ENCODE measurements at places on chromosomes 2 and 18.

GRCh38 chr2:64751286-64752260 lies 97.9 kb upstream of the SERTAD2 start:
- DNase-seq: peak; percentile 55

GRCh38 chr2:165456027-165456426 lies 13.5 kb upstream of the CSRNP3 start:
- DNase-seq: no peak

DNA sequence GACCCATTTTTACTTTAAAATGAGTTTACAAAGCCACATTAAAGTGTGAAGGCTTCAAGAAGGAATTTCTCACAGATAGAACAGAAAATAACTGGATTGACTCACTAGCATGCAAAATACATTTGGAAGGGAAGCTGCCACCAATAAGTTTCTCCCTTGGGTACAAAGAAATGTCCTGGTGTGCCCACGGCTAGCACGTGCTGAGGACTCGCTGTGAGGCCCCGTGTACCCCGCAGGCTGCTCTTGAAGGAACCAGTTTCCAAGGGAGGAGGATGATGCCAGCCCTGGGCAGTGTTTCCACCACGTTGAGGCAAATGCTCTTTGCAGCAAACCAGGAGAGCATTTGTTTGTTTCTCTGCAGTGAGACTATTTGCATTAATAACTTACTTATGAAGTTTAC lies 207.3 kb downstream of the SH3RF3 start:
- DNase-seq: no peak

GRCh38 chr2:15096873-15097272 lies 464.3 kb downstream of the NBAS start:
- DNase-seq: no peak

DNA sequence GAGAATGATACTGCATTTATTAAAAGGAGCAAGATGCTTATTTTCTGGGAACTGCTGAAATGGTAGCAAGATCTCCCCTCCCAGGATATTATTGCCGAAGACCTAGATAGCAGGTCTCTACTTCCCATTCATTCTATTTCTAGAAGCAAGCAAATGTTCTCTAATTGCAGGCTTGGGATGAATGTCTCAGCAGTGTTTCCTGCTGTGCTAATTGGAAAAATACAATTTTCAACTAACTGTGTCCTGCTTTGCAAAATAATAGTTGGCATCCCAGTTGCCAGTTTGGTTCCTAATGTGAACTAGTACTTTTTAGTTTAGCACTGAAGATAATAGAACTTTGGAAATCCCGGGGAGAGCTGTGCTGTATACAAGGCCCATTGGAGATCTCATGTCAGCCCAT lies 26.1 kb downstream of the SLC20A1 start:
- DNase-seq: no peak

DNA sequence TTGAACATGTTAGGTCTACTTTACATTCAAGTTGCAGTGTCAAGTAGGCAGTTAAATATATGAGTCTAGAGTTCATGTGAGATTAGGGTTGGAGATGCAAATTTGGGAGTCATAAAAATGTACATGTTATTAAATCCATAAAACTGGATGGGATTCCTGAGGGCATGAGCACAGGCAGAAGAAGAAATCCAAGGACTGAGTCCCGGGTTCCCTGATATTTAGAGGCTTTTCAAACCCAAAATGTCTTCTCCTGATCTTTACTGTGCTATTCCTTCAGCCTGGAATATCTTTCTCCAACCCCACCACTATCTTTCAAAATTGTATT lies 23.3 kb upstream of the EXOC6B start:
- DNase-seq: peak; percentile 32

- DNase-seq: no peak
These were observed 61.8 kb downstream of the EFEMP1 start for GRCh38 chr2:55861733-55862132.

GRCh38 chr18:32507093-32507492 lies 36.4 kb upstream of the GAREM1 start:
- no peak for DNase-seq

GRCh38 chr2:9694661-9695234 lies 64.0 kb upstream of the YWHAQ start:
- DNase-seq: no peak

DNA sequence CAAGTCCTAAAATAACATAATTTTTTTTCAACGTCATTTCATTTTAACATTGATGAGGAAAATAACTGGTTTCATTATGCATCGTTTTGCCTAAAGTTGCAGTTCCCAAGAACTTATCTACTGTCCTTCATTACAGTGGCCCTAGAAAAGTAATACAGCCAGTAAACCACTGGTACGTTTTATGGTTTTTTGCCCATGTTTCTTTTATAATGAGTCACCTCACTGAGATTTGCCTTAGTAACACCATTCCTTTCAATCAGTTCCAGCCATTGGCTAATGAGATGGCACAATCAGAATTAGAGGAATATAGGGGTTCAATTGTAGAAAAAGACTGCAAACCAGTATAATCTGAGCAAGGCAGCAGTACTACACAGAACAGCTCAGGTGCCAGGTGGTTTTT lies 422.6 kb upstream of the LYPD1 start:
- DNase-seq: no peak

DNA sequence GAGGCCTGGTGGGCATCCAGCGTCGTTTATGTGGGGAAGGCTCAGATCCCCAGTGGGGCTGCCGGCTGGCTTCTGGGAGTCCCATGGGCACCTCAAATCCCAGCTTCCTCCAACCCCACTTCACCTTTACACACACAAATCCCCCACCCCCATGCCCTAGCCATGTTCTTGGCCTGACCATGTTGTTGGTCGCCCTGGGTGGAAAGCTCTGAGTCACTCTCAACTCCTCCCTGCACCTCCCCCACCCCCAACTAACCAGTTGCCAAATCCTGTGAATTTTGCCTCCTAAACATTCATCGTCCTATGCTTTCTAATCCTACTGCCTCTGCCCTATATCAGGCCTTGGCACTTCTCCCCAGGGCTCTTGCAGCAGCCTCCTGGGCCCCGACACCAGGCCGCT lies 6.4 kb downstream of the TNS1 start:
- DNase-seq: no peak

GRCh38 chr2:127740665-127741288 lies 39.5 kb downstream of the SFT2D3 start:
- DNase-seq: no peak

GRCh38 chr18:14908541-14908940 lies 160.6 kb downstream of the ANKRD30B start:
- DNase-seq: no peak

DNA sequence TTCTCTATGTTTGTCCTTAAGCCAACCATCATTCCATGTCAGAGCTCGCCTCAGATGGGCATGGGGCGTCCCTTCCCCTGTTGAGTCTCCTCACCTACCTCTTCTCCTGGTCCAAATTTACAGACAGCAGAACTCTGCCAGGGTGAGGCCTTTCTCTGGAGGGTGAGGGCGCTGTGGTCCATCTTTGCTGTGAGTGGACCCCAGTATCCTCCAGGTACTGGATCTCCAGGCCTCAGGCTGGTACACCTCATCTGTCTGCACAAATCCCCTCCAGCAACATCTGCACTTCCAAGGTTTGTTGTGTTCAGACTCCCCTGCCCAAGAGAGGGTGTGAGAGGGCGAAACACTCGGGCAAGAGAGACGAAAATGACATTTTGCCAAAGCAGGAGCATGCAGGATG lies 63.9 kb upstream of the EDAR start:
- DNase-seq: no peak

- DNase-seq: no peak
These were observed 89.3 kb downstream of the TRIP12 start for GRCh38 chr2:229832510-229832898.

DNA sequence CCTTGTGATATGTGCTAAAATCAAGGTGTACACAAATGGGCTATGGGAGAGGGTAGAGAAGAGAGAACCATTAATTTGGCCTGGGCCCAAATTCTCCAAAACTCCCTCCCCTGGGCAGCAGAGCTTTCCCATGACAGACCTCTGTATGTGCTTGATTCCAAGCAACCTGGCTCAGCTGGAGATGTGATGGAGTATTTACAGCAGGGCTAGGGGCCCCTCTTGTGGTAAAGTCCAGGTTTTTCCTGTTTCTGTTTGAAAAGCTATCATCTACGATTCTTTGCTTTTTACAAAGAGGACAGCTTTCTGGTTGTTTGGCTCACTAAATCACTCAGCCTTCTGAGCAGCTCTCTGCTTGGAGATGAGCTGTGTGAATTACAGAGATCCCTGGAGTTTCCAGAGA lies 40.3 kb downstream of the KCNS3 start:
- DNase-seq: no peak

DNA sequence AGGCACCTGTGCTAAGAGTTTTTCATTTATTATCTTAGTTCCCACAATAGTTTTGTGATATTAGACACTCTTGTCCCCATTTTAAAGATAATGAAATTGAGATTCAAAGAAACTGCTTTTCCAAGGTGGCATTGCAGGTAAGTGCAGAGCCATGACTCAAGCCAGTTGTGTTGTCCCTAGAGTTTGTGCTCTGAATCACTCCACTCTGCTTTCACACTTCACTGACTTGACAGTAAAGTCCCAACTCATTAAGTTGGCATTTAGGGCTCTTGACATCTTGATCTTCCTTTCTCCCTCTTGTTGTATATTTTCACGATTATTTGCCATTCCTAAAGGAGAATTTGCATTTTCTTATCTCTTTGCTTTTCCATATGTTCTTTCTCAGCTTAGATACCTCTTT lies 114.3 kb downstream of the DIS3L2 start:
- DNase-seq: no peak

DNA sequence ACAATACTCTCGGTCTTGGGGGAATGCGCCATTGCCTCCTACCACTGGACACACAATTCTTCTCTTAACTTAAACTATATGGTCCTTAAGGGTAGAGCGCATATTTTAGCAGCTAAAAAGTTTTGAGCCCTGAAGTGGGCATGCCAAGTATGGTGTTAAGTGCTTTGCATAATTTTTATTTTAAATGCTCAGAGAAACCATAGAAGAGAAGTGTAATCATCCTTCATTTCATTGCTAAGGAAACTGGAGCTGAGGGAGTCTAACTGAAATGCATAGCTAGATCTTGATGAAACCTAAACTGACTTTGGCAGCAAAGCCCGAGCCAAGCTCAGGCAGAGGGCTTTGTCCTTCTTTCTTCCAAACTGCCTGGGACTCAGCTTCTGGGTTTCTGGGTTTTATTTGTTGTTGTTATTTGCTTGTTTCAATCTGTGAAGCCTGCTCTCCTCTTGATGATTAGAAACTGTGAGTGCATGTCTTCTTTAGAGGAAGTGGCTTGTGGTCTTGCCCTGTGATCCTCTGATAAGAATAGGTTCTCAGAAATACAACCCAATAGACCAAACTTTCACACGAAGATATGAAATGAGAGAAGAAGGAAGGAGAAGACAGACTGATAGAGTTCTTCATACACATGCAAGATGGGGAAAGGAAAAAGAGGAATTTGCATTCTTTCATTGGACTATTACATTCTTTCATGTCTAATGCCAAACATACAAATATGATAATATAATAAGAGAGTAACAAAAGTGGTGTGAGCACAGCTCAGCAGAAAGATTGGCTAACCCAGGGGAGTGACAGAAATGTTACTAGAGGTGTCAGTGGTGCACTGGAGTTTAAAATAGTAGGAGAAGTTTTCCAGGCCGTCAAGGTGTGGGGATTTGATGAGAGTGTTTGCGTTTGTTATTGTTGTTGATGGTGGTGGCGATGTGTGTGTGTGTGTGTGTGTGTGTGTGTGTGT lies 7.5 kb upstream of the RNF144A start:
- DNase-seq: no peak

- no peak for DNase-seq
These were observed 23.1 kb upstream of the CHAC2 start for GRCh38 chr2:53744395-53745065.

DNA sequence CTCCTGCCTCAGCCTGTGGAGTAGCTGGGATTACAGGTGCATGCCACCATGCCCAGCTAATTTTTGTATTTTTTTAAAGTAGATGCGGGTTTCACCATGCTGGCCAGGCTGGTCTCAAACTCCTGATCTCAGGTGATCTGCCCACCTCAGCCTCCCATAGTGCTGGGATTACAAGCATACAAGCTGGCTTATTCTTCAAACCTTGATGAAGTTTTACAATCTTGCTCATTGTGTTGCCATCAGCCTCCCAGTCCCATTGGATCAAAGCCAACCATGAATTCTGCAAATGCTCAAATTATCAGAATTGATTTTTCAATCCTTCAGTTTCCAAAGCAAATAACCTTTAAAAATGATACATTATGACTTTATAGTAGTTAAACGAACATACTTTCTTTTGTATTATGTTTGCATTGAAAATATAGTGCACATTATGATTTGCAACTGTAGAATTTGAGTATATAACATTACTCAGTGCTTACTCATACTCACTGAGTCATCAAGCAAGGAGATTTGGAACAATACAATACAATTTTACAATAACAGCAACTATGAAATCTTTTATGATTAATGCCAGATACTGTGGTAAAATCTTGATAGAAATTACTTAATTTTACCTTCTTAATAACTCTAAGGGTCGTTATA lies 1491.9 kb upstream of the CELF4 start:
- DNase-seq: no peak

DNA sequence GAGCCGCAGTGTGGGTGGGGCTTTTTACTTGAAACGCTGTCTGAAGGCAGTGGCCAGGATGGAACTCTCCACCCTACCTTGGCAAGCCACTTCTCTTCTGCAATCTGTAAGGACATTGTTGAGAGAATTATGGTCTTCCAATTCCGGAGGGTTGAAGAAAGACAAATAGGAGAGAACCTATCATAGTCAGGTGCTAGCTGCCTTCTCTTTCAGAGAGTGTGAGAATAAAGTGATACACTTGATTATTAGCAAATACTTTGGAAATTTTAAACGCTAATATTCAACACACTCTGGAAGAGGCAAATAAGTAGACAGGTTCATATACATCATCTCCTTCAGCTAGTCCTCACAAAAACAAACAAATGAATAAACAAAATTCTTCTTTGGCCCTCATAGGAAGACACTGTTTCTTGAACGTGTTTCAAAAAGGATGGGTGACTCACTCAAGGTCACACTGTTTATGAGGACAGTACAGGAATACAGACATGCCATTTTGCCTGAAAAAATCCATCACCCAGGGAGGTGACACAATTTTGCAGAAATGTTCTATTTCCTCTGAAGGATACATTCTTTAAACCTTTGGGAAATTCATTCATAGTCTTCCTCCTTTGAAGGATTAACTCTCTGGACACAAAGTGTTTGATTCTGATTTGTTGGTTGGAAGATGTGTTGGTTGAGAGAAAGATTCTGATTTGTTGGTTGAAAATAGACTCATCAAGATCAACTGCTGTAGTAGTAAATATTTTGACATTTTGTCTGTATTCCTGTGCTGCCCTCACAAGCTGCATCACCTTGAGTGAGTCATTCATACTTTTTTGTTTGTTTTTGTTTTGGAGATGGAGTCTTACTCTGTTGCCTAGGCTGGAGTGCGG lies 2.2 kb upstream of the IL1RN start:
- no peak for DNase-seq

All from NCI-H526 treated with DMSO at 0.1 percent for 48 hours (cell line).